CD4-positive, CD25-positive, alpha-beta regulatory T cell (primary cell): ENCODE measurements at places on chromosomes 1 and 21. TPM values are rescaled to one million over a fixed set of nuclear protein-coding genes. Genes with fewer than 3 reads are reported as not detected.

The RPTN gene
- not detected for total RNA-seq

The PLK3 gene
- total RNA-seq = 539 TPM

The LCE1E gene
- not detected for total RNA-seq

The CACHD1 gene
- total RNA-seq = 0.22 TPM

The ADPRS gene
- total RNA-seq = 20.6 TPM
